Activated CD4-positive, alpha-beta memory T cell treated with anti-CD3 and anti-CD28 coated beads for 36 hours (primary cell): ENCODE measurements at places on chromosomes 12 and 14. TPM values are rescaled to one million over a fixed set of nuclear protein-coding genes. Genes with fewer than 3 reads are reported as not detected.

- DNase-seq, result peak; percentile 78
Observed at GRCh38 chr12:12466157-12466556, 96.5 kb downstream of the DUSP16 start.

- no peak for DNase-seq
Observed at GRCh38 chr12:8852119-8852518, 29.7 kb downstream of the A2ML1 start.

GRCh38 chr12:2479851-2480535, 314.8 kb upstream of the FKBP4 start:
- DNase-seq, result no peak

Gene GPR84
- 2.6 TPM for total RNA-seq

Gene GPR162
- 0.31 TPM for total RNA-seq

Gene KCNC2
- not detected for total RNA-seq
